ENCODE measurements at places on chromosomes 2 and 18.

- H3K4me3 ChIP-seq = no peak overlapping the region
- no peaks in the 10 kb centered on the region for H3K4me1 ChIP-seq
- H3K27me3 ChIP-seq = no peaks in the 10 kb centered on the region
- H3K27ac ChIP-seq = no peak overlapping the region
Measured at GRCh38 chr2:30784682-30785081, 22.6 kb downstream of the CAPN13 start.

GRCh38 chr2:48508461-48509124 is 21.4 kb upstream of the STON1 start:
- no peak for DNase-seq
- H3K36me3 ChIP-seq = peaks cover 16% of the 10 kb centered on the region
- H3K4me1 ChIP-seq = no peaks in the 10 kb centered on the region
- H3K27me3 ChIP-seq = no peaks in the 10 kb centered on the region

DNA sequence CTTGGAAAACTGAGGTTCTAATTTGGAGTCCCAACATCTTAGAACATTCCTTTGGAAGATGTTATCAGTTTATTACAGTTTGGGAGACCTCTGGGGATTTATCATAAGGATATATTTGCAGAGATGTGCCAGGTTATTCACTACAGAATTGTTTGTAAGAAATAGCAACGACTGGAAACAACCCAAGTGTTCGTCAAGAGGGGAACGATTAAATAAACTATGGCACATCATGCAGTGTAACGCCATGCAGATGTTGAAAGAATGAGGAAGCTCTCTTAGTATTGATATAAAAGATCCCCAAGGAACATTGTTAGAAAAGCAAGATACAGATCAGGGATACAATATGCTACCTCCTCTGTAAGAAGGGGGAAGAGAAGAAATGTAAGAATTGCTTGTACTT is 210.6 kb downstream of the TMEM247 start:
- no peak overlapping the region for H3K4me3 ChIP-seq
- H3K27me3 ChIP-seq = no peaks in the 10 kb centered on the region
- no peak for DNase-seq
- peaks cover 7% of the 10 kb centered on the region for H3K4me1 ChIP-seq
- no peak overlapping the region for H3K27ac ChIP-seq

GRCh38 chr2:203261326-203262159 is 22.7 kb downstream of the CYP20A1 start:
- peaks cover 3% of the 10 kb centered on the region for H3K4me1 ChIP-seq
- no peak overlapping the region for H3K27ac ChIP-seq
- peaks cover 22% of the 10 kb centered on the region for H3K36me3 ChIP-seq
- H3K27me3 ChIP-seq = no peaks in the 10 kb centered on the region
- no peak for DNase-seq
- H3K4me3 ChIP-seq = no peak overlapping the region

GRCh38 chr2:70988151-70988550 is 6.5 kb downstream of the TEX261 start:
- no peaks in the 10 kb centered on the region for H3K36me3 ChIP-seq
- DNase-seq = no peak
- H3K4me1 ChIP-seq = peaks cover 28% of the 10 kb centered on the region
- no peak overlapping the region for H3K27ac ChIP-seq
- H3K4me3 ChIP-seq = no peak overlapping the region
- no peaks in the 10 kb centered on the region for H3K27me3 ChIP-seq

GRCh38 chr2:240348522-240348921 is 86.9 kb upstream of the GPC1 start:
- H3K36me3 ChIP-seq = no peaks in the 10 kb centered on the region
- no peak overlapping the region for H3K4me3 ChIP-seq
- H3K27me3 ChIP-seq = peaks cover 23% of the 10 kb centered on the region
- no peaks in the 10 kb centered on the region for H3K4me1 ChIP-seq

Data from naive B cell (primary cell).